ENCODE measurements at places on chromosomes 5 and 9.

GRCh38 chr9:75451505-75451904 is 363.2 kb downstream of the OSTF1 start:
- no peak for DNase-seq

GRCh38 chr5:21802869-21803490 is 1050.2 kb downstream of the CDH12 start:
- DNase-seq: no peak

- DNase-seq: no peak
Observed at GRCh38 chr5:102596951-102597350, 98.2 kb upstream of the SLCO6A1 start.

- DNase-seq: no peak
Observed at GRCh38 chr9:92657296-92658094, 12.4 kb downstream of the IPPK start.

- DNase-seq: no peak
Observed at GRCh38 chr9:110146373-110146772, 61.6 kb downstream of the C9orf152 start.
